ENCODE measurements at places on chromosomes 7 and 10.

GRCh38 chr7:7972128-7972527, 3.5 kb downstream of the GLCCI1 start:
- DNase-seq, result no peak

DNA sequence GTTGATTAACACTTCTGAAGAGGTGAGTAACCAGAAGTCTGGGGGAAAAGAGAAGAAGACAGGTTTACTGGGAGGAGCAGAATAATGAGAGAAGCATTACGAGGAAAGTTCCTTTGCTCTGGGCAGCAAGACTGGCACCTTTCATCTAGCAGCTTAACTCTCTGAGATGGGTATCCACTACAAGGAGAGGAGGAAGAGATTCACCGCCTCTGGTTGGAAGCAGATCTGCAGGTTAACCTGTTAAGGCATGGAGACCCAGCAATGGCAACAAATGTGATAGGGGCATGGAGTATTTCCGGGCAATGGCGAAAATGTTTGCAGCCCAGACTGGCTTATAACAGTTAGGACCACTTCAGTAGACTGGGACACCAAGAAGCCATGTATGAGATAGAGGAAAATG, 162.2 kb downstream of the TFEC start:
- DNase-seq, result no peak

- DNase-seq, result no peak
Observed at GRCh38 chr10:110576220-110576619, 8.7 kb downstream of the SMC3 start.

GRCh38 chr10:130884456-130884855, 427.1 kb downstream of the TCERG1L start:
- DNase-seq, result no peak

DNA sequence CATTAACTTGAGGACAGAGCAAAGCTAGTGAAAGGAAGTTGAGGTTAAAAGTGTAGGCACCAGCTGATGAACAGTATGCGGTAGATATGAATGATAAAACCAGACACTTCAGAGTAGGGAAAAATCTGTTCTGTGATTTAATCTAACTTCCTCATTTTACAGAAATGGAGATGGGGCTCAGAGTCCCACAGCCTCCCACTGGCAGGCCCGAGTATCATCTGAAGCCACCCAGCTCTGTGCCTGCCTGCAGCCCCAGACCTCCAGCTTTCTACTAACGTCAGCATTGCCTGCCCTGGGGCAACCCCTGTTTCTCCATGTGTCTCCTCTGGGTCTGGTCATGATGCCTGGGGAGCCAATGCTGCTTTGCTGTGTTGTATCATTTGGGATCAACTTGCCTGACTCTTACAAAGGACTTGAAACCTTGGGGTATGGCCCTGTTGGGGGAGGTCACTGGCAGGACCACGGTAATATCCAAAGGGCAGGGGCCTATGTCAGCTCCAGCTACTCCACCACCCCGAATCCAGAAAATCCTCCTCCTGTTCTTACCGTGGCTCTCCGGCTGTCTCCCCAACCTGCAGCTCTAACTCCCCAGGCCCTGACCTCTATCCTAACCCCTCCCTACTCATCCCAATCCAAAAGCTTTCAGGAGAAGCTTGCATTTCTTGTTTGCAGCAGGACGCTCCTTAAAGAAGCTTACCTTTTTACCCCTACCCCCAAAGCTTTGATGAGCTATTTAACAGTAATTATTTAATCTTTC, 56.2 kb upstream of the NPY start:
- DNase-seq, result no peak

DNA sequence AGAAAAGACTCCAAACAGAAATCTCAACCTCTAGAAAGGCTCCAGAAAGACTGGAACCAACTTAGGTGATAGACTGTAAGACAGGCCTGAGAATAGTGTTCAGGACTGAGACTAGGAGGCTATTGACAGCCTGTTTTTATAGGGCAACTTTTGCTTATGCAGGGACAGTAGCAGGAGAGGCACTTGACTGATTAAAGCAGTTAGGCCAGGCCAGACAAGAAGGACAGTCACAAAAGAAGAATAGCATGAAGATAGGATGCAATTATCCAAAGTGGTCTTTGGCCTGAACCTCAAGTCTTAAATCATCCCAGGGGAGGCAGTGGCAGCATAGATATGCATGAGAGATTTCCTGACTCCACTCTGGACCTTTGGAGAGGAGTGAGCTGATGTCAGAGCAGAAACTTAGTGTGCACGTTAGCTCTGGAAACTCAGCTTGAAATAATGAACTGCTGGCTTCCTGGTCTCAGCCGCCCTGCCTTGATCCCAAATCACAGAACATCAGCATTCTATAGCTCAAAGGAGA, 290.6 kb downstream of the SORCS3 start:
- DNase-seq, result no peak

- no peak for DNase-seq
Observed at GRCh38 chr10:119468542-119469324, 73.8 kb downstream of the RGS10 start.

- DNase-seq, result no peak
Observed at GRCh38 chr10:26467639-26468038, 29.5 kb downstream of the APBB1IP start.

DNA sequence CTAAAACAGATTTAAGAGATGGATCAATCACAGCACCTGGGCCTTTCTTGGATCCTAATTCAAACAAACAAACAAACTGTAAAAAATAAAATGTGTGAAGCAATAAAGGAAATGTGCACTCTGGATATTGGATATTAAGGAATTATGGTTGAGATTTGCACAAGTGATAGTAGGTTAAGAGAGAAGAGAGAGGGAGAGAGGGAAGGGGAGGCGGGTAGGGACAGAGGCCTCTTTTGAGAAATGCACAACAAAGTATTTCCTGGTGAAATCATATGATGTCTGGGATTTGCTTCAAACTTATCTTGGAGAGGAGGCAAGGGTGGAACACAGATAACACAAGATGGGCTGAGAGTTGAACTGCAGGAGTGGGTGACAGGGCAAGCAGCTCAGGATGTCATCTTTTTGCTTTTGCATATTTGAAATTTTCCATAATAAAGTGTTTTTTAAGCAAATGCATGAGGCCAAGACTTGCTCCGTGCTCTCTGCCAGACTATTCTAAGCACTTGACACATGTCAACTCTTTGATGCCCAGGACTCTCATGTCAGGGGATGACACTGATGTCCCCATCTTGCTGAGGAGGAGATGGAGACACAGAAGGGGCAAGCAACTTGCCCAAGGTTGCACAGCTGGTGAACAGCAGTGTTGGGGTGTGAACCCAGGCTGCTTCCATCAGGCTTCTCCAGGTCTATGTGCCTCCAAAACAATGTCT, 9.1 kb upstream of the AEBP1 start:
- DNase-seq, result no peak

GRCh38 chr10:75887992-75888680, 456.7 kb downstream of the LRMDA start:
- no peak for DNase-seq

GRCh38 chr7:26049081-26049480, 102.9 kb upstream of the NFE2L3 start:
- no peak for DNase-seq

DNA sequence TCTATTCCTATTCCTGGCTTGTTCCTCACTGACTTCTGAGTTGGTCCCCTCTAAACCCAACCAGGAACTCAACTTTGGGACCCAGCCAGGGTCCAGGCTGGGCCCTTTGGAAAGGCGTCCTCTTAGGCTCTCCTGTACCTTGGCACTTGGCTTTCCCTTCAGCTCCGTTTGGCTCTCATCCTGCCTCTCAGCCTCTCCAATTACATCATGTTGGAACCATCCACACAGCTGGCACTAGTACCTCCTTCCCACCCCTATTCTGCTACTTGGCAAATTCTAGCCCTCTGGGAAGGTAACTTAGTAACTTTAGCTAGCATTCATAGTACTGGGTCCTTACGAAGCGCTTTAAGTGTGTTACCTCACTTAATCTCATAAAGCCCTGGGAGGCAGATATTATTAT, 205.3 kb upstream of the HABP2 start:
- DNase-seq, result no peak

- DNase-seq, result no peak
Observed at GRCh38 chr10:102118867-102119266, 1.3 kb downstream of the LDB1 start.

Measured in GDM1 (cell line).